Bronchial smooth muscle cell (primary cell): ENCODE measurements at places on chromosomes 6 and 20. TPM values are rescaled to one million over a fixed set of nuclear protein-coding genes. Genes with fewer than 3 reads are reported as not detected.

The SMAP1 gene
- 13.6 and 15.1 TPM in 2 replicates for total RNA-seq

The HFE gene
- 13.1 and 14.5 TPM in 2 replicates for total RNA-seq

The CST5 gene
- not detected in 2 replicates for total RNA-seq

The PPP1R14C gene
- total RNA-seq = 0.17 and 0.95 TPM in 2 replicates

The SEMG1 gene
- not detected in 2 replicates for total RNA-seq

The ASIP gene
- total RNA-seq = not detected in 2 replicates

The TRIM40 gene
- not detected in 2 replicates for total RNA-seq
